ENCODE measurements at places on chromosomes 2 and 18. TPM values are rescaled to one million over a fixed set of nuclear protein-coding genes. Genes with fewer than 3 reads are reported as not detected.

DNA sequence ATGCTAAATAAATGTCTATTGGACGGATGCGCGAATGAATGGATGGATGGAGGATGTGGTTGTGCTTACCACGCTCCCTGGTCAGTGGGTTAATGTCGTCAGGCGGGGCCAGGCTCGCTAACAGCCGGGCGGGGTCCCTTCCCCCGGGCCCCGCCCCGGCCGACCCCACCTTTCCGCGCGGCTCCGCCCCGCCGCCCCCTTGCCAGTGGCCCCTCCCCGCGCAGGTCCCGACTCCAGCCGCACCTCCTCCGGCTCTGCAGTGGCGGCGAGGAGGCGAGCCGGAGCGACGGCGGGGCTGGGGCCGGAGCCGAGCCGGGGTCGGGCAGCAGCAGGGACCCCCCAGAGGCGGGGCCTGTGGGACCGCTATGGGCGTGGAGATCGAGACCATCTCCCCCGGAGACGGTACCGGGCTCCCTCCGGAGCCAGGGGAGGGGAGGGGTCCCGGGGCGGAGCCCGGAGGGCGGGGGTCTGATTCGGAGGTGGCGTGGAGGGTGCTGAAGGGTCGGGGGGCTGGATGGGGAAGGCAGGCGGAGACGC, at the start of gene FKBP1B:
TSS of gene FKBP1B (plus strand) at position 257 of the 537 bp plus-strand sequence. CDS start at position 366, 109 bp downstream.
- peak; percentile 79 for DNase-seq
- H3K27ac ChIP-seq = no peak within 1 kb of the TSS
- no peak within 1 kb of the TSS for H3K4me3 ChIP-seq
- H3K4me1 ChIP-seq = peaks cover 22% of the 10 kb centered on the region

GRCh38 chr18:46624127-46624526, 32.9 kb downstream of the LOXHD1 start:
- H3K4me1 ChIP-seq = peaks cover 6% of the 10 kb centered on the region
- H3K4me3 ChIP-seq = no peak overlapping the region
- no peaks in the 10 kb centered on the region for H3K27me3 ChIP-seq

DNA sequence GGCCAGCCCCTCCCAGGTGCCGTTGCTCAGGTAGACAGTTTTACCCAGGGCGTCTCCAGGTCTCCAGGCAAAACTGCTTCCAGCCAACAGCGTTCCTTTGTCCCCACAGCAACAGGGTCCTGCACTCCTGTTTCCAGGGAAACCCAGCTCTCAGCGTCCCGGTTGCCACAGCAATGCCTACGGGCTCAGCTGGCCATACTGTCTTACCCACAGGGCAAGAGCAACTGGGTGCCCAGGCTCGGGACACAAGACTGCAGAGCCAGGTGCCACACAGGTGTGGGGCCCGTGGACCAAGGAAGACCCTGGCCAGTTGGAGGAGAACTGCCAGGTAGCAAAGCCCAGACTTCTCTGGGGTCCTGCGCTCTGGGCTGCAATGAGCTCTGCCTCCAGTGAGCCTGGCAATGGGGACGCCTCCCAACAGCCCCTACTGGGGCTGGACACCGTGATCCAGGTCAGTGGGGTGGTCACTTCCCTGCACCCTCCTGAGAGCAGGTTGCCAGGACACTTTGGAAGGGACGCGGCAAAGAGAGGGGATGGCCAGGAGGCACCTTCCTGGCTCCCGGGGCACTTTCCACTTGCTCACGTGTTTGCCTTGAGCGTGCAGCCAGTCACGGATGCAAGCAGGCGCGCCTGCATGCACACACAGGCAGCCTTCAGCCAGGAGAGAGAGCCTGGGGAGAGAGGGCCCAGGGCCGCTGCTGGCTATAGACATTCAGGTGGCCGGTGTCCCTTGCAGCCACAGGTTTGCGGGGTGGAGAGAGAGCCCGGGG, at the start of gene CROCC2:
TSS of gene CROCC2 (plus strand) at position 196 of the 770 bp plus-strand sequence. CDS start at position 374, 178 bp downstream.
- no peak for DNase-seq
- H3K27ac ChIP-seq = no peak within 1 kb of the TSS
- H3K4me1 ChIP-seq = no peaks in the 10 kb centered on the region
- H3K36me3 ChIP-seq = no peaks in the 10 kb centered on the region
- H3K4me3 ChIP-seq = no peak within 1 kb of the TSS
- peaks cover 2% of the 10 kb centered on the region for H3K27me3 ChIP-seq

DNA sequence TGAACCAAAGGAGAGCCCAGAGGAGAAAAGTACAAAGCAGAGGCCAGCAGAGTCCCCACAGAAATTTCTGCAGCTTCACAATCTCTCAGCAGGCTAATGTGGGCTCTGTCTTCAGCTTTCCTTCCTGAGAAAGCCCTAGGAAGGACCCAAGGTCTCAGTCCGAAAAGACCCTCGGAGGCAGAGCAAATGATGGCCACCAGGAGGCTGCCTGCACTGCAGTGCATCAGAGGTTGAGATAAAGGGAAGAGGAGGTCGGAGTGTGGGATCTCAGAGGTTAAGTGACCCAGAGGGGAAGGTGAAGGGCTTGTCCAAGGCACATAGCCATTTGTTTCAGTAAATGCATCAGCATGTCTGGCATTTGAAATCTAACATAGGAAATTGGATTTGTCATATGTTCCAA, 299.1 kb upstream of the SLC14A2 start:
- peaks cover 6% of the 10 kb centered on the region for H3K27me3 ChIP-seq
- H3K27ac ChIP-seq = no peak overlapping the region
- H3K36me3 ChIP-seq = no peaks in the 10 kb centered on the region

DNA sequence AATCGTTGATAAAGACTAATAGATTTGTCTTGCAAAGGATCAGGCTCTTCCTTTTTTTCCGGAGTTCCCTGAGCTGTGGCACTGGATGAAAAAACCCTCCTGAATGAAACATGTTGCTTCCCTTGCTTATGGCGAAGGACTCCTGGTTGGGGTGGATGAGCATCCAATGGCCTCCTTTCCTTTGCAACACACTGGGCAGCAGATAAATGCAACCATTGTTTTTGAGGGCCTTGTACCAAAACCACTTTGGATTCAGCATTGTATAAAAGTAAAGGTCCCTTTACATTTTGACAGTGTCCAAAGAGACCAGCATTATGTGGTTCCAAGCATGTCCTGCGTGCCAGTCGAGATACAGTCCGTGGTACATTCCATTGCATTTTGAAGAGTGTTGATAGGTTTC, 44.7 kb downstream of the FAM210A start:
- H3K27me3 ChIP-seq = no peaks in the 10 kb centered on the region
- H3K27ac ChIP-seq = no peak overlapping the region
- peaks cover 8% of the 10 kb centered on the region for H3K4me1 ChIP-seq
- H3K36me3 ChIP-seq = no peaks in the 10 kb centered on the region
- no peak for DNase-seq

- DNase-seq = no peak
- H3K36me3 ChIP-seq = no peaks in the 10 kb centered on the region
- H3K4me3 ChIP-seq = peak overlapping the region; percentile 82
Measured at GRCh38 chr2:219207884-219208740, 1.5 kb downstream of the ZFAND2B start.

DNA sequence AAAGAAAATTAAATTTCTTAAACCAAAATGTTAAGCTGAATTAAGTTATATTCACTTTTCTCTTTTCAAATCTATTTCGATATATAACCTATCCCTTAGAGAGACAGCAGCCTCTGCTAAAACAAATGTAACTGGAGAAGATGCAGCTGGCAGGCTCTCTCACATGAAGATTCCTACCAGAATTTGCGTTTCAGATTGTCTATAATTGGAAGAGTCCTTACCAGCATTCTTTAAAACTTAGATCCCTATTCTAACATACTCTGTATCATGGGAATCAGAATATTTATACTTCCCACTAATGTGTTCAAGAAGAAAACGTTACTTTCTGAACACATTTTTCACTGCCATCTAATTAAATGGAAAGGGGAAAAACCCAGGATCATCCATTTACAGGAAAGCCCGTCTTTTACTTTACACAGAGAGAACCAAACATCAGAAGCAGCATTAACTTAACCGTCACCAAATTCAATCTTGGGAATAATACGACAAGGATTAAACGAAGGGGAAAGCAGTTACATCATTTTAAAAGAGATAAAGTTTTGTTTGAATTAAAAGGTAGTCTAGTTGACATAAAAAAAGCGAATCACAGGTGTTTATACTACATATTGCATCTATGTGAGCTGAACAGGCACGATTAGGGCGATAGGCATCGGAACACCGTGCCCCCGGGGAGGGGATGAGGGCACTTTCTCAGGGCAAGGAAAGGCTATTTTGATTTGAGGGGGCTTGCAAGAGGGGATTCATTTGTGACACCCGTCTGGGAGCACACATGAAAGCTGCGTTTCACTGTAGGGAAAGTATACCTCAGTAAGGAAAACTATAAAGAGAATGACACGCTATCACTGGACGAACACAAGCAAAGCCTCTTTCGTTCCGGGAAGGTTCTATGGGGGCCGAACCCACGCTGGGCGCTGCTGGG, 1.3 kb downstream of the PTPN2 start:
- peak overlapping the region; percentile 98 for H3K27ac ChIP-seq
- H3K36me3 ChIP-seq = peaks cover 25% of the 10 kb centered on the region
- H3K4me3 ChIP-seq = peak overlapping the region; percentile 95

- H3K27me3 ChIP-seq = no peaks in the 10 kb centered on the region
- no peak for DNase-seq
- H3K27ac ChIP-seq = no peak overlapping the region
Measured at GRCh38 chr18:24446453-24446852, 14.0 kb upstream of the HRH4 start.

- H3K4me3 ChIP-seq = no peak overlapping the region
- no peak for DNase-seq
- H3K36me3 ChIP-seq = no peaks in the 10 kb centered on the region
- H3K27me3 ChIP-seq = peaks cover 22% of the 10 kb centered on the region
Measured at GRCh38 chr2:240069829-240070228, 16.5 kb upstream of the OR6B3 start.

GRCh38 chr2:58633613-58634365, 392.7 kb upstream of the FANCL start:
- peaks cover 5% of the 10 kb centered on the region for H3K27me3 ChIP-seq
- H3K36me3 ChIP-seq = no peaks in the 10 kb centered on the region
- H3K27ac ChIP-seq = no peak overlapping the region
- no peak overlapping the region for H3K4me3 ChIP-seq
- H3K4me1 ChIP-seq = no peaks in the 10 kb centered on the region

- DNase-seq = no peak
- H3K4me1 ChIP-seq = no peaks in the 10 kb centered on the region
- H3K4me3 ChIP-seq = no peak overlapping the region
- no peaks in the 10 kb centered on the region for H3K36me3 ChIP-seq
Measured at GRCh38 chr2:165544897-165545296, 75.4 kb downstream of the CSRNP3 start.

DNA sequence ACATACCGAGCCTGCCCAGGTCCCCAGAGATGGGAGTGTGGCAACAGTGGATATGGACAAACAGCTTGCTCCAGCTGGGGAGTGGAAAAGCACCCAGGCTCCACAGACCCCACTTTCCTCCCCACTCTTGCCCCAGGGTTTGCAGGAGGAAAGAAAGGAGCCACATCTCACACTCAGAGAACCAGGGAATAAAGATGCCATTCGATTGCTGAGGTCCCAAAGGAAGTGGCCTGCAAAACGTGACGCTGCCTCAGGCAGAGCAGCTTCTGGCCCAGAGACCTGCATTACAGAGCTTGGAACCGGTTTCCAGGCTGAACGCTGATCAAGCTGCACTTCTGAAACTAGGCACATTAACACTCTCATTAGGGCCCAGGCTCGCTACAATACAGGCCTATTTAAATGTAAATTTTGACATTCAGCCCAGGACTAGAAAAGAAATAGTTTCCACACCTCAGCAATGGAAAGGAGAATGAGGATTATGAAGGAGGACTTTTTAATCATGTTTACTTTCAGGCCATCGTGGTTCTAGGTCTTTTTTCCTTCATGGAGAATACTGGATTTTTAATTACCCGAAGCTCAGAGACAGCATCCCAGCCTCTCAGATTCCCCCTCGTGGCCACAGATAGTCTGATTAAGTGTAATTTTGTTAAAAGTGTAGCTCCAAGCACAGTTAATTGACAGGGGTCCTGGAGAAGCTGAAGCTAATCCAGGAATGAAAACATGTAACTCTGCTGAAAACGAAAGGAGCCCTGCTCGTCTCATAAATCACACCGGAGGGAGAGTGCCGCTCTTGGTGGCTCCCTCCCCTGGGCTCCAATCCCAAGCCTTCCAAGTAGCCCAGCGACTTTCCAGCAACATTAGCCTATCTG, 221.3 kb upstream of the RAB6C start:
- no peak overlapping the region for H3K27ac ChIP-seq
- H3K4me1 ChIP-seq = no peaks in the 10 kb centered on the region
- H3K27me3 ChIP-seq = peaks cover 9% of the 10 kb centered on the region
- no peak overlapping the region for H3K4me3 ChIP-seq
- DNase-seq = no peak

DNA sequence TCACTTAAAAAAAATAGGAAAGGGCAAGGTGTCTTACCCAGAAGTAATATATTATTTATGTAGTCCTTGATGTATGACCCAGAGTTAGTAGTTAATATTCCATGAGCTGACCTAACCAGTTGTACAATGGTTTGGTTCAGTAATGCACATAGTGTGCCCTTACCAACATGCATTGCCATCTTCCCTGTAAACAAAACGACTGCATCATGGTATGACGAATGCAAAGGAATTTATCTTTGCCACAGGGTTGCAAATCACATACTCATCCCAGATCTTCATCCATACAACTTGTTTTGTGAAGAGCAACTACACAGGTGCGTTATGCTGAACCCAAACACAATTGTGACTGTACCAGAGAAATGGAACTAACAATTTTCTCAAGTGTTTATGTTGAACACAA, 68.9 kb upstream of the ZSWIM2 start:
- no peak for DNase-seq
- H3K4me1 ChIP-seq = no peaks in the 10 kb centered on the region
- H3K4me3 ChIP-seq = no peak overlapping the region
- H3K36me3 ChIP-seq = no peaks in the 10 kb centered on the region

DNA sequence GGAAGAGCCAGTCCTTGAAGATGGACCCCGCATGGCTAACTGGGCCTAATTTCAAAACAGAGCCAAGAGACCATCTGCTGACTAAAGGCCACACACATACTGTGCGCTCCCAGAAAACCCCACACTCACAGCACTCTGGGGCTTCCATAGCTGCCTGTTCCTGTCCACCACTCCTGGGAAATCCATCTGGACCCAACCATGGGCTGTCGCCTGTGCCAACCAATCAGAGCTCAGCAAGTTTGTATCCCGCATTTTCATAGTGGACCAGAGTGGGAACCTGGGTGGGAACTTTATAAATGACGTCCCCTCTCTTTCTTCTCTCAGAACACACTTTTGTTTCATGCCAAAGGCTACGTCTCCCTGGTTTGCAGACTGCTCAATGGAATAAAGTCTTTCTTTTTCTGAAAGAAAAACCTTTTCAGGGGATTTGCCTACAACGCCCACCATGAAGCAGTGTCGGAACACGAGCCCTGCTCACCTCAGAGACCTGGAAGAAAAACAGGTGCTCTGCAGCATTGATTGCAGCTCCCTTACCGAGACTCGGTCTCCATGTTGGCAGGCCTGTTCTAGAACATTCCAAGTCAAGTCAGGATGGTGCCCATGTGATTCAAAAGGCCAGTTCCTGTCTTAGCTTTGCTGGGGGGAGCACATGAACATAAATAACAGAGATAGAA, 137.2 kb upstream of the GPC1 start:
- DNase-seq = no peak
- H3K36me3 ChIP-seq = no peaks in the 10 kb centered on the region
- no peak overlapping the region for H3K4me3 ChIP-seq
- H3K27ac ChIP-seq = no peak overlapping the region

- H3K36me3 ChIP-seq = no peaks in the 10 kb centered on the region
- H3K27me3 ChIP-seq = no peaks in the 10 kb centered on the region
- H3K4me3 ChIP-seq = no peak overlapping the region
Measured at GRCh38 chr2:6074089-6074643, 382.0 kb downstream of the SOX11 start.

SLC11A1 gene
- 0.11 TPM for total RNA-seq

FBXO36 gene
- 0.67 TPM for total RNA-seq

SLC8A1 gene
- total RNA-seq = not detected

MARCHF4 gene
- total RNA-seq = not detected

FZD7 gene
- 0.67 TPM for total RNA-seq

ZNF892 gene
- total RNA-seq = 4.1 TPM

MEP1B gene
- total RNA-seq = 0.20 TPM

TOGARAM2 gene
- 6.8 TPM for total RNA-seq

ABCG5 gene
- total RNA-seq = not detected

RIT2 gene
- not detected for total RNA-seq

CKAP2L gene
- 45.7 TPM for total RNA-seq
